ENCODE measurements at places on chromosomes 6 and 20.

DNA sequence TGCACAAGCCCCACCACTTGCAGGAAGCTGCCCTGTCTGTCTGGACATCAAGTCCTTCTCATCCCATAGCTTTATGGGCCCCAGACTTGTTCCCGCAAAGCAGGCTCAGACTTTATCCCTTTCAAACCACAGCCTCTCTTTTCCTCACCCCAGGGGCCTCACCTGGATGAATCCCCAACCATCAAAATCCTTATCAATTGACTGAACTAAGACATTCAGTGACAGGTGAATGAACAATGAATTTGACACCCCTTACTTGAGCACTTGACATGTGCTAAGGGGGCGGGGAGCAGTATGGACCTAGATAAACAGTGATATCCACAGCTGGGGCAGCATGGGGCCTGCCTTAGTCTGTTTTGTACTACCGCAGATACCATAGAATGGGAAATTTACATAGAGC is 5.0 kb downstream of the RAB44 start:
- no peak for ATAC-seq

- ATAC-seq, result no peak
These were observed 136.6 kb downstream of the SYNDIG1 start for GRCh38 chr20:24605937-24606455.

- peak; percentile 79 for ATAC-seq
These were observed 29.0 kb downstream of the MOCS3 start for GRCh38 chr20:50987493-50988210.

DNA sequence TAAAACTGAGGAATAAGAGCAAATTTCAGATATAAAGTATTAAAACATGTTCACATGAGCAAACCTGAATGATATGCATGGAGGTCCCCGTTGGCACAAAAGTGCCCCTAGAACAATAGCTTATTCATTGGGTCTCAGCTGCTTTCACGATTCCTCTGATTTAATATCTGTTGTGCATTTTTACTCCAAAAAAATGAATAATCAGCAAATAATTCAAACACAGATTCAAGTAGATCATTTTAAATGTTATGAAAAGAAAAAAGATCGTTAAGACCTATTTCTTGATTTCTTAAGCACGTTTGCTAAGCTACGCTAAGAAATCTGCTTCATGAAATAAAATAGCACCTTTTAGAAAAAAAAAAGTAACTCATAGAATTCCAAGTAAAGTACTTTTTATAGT is 21.7 kb downstream of the HUS1B start:
- no peak for ATAC-seq

GRCh38 chr20:32556312-32557184 is 28.6 kb downstream of the NOL4L start:
- ATAC-seq, result no peak

GRCh38 chr6:14317387-14317970 is 199.9 kb downstream of the CD83 start:
- no peak for ATAC-seq

- ATAC-seq, result no peak
These were observed 16.6 kb upstream of the BTBD3 start for GRCh38 chr20:11901127-11901526.

GRCh38 chr20:9375221-9375681 is 139.1 kb upstream of the LAMP5 start:
- ATAC-seq, result no peak

DNA sequence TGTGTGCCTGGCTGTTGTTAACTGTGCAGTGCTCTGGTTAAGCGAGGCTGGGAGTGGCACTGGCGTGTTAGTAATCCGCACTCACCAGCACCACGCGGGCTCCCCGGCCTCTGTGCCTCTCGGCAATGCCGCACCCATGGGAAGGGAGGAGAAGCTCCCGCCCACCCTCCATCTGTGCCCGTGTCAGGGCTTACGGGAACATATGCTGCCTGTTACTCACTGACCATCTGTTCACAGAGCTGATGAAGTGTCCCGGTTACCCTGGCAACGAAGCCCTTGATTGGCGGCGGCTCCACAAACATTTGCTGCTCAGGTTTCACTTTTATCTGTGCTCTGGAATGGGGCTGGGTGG is 114.7 kb downstream of the PSMB1 start:
- peak; percentile 79 for ATAC-seq

- peak; percentile 69 for ATAC-seq
These were observed 24.1 kb upstream of the MAP3K7 start for GRCh38 chr6:90610751-90611542.

GRCh38 chr6:72651174-72651573 is 29.3 kb downstream of the KCNQ5 start:
- ATAC-seq, result no peak

GRCh38 chr6:83097204-83097603 is 29.7 kb downstream of the DOP1A start:
- ATAC-seq, result no peak

DNA sequence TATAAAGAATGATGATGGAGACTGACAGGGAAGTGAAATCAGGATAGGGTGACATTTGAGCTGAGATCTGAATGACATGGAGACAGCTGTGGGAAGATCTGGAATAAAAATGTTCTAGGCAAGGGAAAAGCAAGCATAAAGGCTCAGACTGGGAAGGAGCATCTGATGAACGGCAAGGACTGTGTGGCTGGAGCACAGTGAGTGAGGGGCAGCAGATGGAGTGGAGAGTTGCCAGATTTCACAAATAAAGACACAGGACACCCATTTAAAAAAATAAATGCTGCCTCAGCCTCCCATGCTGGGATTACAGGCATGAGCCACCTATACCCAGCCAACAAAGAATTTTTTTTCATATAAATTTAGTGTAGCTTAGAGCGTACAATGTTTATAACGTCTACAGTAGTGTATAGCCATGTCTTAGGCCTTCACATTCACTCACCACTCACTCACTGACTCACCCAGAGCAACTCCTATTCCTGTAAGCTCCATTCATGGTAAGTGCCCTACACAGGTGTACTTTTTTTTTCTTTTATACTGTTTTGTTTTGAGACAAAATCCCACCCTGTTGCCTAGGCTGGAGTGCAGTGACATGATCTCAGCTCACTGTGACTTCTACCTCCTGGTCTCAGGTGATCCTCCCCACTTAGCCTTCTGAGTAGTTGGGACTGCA is 2.4 kb upstream of the ZBTB24 start:
- no peak for ATAC-seq

GRCh38 chr20:51930775-51931174 is 128.5 kb upstream of the SALL4 start:
- no peak for ATAC-seq

GRCh38 chr6:25311331-25311840 is 32.2 kb downstream of the CARMIL1 start:
- ATAC-seq, result no peak

DNA sequence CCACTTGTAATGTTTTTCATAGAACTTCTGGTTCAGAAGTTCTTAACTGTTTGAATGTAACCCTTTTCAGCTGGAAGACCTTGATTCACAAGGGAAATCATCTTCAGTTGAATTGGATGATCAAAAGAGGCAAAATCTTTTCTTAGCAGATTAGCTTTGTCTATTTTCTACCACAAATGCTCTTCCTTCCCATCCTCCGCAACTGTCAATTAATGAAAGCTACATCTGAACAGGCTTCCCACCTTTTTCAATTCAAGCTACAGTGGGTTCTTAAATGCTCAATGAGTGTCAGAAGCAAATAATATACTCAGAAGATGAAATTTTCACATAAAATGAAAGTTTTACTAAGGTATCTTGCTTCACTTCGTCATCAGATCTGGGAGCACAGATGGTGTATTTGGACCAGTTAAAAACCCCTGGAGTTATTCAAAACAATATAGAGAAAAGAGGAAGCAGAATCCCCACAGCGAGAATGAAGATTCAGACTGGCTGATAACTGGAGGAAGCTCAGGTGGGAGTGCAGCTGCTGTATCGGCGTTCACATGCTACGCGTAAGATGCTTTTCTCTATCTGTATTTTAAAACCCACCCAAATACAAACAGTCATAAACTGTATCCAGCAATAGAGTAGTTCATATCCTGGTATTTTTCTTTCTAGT is 19.4 kb downstream of the QRSL1 start:
- ATAC-seq, result no peak

- ATAC-seq, result no peak
These were observed 15.8 kb downstream of the KCNK15 start for GRCh38 chr20:44761423-44761822.

DNA sequence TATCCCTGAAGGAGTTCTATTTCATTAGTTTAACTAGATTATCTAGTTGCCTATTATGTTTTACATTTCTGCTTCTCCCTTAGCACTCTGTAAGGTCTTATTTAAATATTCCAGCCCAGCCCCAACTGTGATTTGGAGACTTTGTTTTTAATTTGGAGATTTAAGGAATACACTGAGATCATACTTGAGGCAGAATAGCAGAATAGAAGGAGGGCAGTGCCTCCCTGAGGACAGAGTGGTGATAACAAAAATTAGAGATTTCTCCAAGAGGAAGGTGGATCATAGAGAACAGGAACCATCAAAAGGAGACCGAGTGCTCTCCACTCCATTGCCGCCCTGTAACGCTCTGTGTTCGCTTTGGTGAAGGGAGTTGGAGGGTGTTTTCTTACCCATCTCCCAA is 14.8 kb upstream of the CD164 start:
- ATAC-seq, result no peak

- ATAC-seq, result no peak
These were observed 892.3 kb downstream of the PHF3 start for GRCh38 chr6:64527899-64528298.

DNA sequence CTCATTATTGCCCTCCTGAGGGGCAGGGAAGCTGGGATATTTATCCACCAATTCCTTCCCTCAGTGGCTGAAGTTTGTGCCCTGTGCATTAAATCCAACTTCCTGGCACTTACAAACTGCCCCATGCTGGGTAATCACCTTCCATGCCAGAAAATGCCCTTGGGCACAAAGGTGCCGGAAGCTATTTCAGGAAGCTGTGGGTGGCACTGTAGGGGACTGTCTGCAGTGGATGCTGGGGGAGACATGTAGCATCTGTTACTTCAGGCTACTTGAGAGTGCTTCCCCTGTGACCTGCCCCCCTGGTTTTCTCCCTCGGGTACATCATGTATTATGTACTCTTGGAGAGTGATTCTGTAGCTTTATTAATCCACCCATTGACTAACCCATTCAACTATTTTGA is 24.7 kb upstream of the RALGAPA2 start:
- ATAC-seq, result no peak

GRCh38 chr6:145886228-145886956 is 71.8 kb upstream of the FBXO30 start:
- no peak for ATAC-seq

DNA sequence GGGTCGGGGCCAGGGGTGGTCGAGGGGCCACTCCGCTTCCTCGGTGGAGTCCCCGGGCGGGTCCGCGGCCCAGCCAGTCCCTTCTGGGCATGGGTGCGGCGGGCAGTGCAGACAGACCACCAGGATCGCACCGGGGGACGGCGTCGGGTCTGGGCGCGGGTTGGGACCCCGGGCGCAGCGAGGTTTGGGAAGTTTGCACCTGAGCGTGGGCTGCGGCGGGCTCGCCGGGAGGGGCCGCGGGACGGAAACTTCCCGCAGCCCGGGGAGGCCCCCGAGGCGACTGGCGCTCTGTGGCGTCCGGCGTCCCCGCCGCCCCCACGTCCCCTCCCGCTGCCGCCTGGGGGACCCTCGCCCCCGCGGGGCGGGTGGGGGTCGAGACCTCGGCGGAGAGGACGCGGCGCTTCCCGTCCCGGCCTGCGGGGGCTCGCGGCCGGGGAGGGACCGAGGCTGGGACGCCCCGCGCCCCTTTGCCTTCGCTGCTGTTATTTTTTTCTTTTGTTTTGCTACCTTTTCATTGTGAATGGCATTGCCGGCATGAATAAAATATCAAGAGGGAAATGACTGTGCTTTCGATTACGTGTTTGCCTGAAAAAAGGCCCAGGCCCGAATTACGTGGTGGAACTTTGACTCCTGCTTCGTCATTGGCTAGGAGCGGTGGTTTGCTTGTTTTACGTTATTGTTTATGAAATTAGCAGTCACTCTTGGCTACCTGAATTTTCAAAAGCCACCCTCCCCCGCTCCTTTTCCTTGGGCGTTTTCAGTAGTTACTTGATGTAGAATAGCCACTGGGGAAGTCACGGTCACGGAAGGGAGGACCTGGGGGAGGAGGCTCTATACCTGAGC is 703 bp downstream of the SNX9 start:
- ATAC-seq, result peak; percentile 75

- ATAC-seq, result no peak
These were observed 216.2 kb downstream of the CD83 start for GRCh38 chr6:14333556-14334305.

- no peak for ATAC-seq
These were observed 186.7 kb downstream of the PHACTR1 start for GRCh38 chr6:12903246-12903645.

DNA sequence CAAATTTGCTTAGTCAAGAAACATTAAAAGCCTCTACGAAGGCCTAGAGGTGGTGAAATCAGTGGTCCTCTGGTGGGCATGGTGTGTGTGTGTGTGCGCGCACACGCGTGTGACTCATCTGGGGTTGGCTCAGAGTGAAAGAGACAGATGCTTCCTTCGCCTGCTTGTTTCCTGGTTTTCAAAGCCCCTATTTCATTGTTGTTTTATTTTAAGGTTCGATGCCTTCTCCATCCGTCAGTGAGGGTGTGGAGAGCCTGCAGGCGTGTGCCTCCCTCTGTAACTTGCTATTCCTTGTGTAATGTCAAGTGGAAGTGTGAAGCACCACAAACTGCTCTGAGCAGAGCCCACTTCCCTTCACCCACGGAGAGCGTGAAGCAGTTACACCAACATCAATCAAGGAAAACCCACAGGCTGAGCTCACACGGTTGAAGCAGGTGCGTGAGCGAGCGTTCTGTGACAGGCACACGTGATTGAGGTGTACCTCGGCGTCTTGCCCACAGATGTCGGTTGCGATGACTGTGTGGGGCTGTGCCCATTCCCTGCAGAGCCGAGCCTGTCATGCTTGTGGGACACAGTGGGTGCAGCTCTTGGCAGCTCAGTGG is 233.9 kb downstream of the PRL start:
- ATAC-seq, result peak; percentile 76

DNA sequence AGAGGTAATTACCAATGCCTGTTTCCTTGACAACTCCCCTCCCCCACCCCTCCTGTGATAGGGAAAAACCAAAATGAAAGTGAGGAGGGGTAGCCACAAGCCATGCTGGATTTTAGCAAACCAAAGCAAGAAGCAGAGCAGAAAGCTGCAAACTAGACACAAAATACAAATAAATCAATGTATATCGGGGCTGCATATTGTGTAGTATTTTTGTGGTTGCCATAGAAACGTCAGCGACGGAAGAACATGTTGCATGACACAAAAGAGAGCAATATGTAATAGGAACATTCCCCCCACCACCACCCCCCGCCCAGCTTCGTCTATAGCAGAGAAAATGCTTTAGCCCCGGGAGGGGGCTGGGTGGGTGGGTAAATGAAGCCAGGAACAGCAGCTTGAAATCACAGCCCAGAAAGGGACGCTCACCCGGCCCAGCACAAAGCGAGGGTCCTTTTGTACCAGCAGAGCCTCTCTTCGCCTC is 548 bp downstream of the AGPAT4 start:
- ATAC-seq, result peak; percentile 11

Data from activated CD4-positive, CD25-positive, alpha-beta regulatory T cell treated with anti-CD3 and anti-CD28 coated beads, Interleukin-2, amount 50 U/mL, for 24 hours (primary cell).